Thymus (tissue), 14 donors: ENCODE measurements at places on chromosomes 7 and 10. TPM values are rescaled to one million over a fixed set of nuclear protein-coding genes. Genes with fewer than 3 reads are reported as not detected.
A peak's percentile ranks its signal among the peaks of the same experiment; 100 is the strongest.

- H3K27ac ChIP-seq, result no peak overlapping the region
- no peaks in the 10 kb centered on the region for H3K4me1 ChIP-seq
- no peaks in the 10 kb centered on the region for H3K36me3 ChIP-seq
- no peaks in the 10 kb centered on the region for H3K27me3 ChIP-seq
- DNase-seq, result peak; percentile 29
Observed at GRCh38 chr7:123624527-123625183, 23.0 kb downstream of the ASB15 start.

- no peak overlapping the region for H3K4me3 ChIP-seq
- H3K36me3 ChIP-seq, result no peaks in the 10 kb centered on the region
- H3K4me1 ChIP-seq, result no peaks in the 10 kb centered on the region
- H3K27me3 ChIP-seq, result no peaks in the 10 kb centered on the region
- H3K27ac ChIP-seq, result no peak overlapping the region
Observed at GRCh38 chr7:32140210-32140939, 70.2 kb upstream of the PDE1C start.

- H3K36me3 ChIP-seq, result no peaks in the 10 kb centered on the region
- no peaks in the 10 kb centered on the region for H3K4me1 ChIP-seq
- H3K27me3 ChIP-seq, result no peaks in the 10 kb centered on the region
- no peak for DNase-seq
- no peak overlapping the region for H3K4me3 ChIP-seq
- H3K27ac ChIP-seq, result no peak overlapping the region
Observed at GRCh38 chr10:69466158-69466490, 14.9 kb downstream of the TSPAN15 start.

OR9A2 gene
- total RNA-seq, result not detected

INA gene
- 0.94 TPM for total RNA-seq

DNA sequence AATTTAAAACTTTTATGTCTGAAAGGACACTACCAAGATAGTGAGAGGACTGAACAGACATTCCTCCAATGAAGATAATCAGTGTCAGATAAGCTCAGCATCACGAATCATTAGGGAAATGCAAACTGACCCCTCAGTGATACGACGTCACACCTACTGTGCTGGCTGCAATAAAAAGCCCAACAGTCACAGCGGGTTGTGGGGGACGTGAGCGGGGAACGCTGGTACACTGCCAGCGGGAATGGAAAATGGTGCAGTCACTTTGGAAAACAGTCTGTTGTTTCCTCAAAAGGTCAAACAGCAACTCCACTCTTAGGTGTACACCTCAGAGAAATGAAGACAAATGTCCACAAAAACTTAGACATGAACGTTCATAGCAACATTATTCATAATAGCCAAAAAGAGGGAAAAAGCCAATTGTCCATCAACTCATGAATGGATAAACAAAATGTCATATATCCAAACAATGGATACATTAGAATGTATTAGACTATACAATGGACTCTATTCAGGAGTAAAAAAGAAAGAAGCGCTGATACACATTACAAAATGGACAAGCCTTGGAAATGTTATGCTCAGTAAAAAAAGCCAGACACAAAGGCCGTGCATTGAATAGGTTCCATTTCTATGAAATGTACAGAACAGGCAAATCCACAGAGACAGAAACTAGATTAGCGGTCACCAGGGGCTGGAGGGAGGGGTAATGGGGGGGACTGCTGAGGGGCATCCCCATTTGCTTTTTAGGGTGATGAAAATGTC lies 2.4 kb upstream of the ECHS1 start:
- DNase-seq, result no peak
- no peaks in the 10 kb centered on the region for H3K36me3 ChIP-seq
- peaks cover 7% of the 10 kb centered on the region for H3K4me1 ChIP-seq
- no peak overlapping the region for H3K27ac ChIP-seq
- H3K4me3 ChIP-seq, result no peak overlapping the region

CYP26C1 gene
- total RNA-seq, result 0.28 TPM

TUBB8 gene
- total RNA-seq, result 0.05 TPM

DNA sequence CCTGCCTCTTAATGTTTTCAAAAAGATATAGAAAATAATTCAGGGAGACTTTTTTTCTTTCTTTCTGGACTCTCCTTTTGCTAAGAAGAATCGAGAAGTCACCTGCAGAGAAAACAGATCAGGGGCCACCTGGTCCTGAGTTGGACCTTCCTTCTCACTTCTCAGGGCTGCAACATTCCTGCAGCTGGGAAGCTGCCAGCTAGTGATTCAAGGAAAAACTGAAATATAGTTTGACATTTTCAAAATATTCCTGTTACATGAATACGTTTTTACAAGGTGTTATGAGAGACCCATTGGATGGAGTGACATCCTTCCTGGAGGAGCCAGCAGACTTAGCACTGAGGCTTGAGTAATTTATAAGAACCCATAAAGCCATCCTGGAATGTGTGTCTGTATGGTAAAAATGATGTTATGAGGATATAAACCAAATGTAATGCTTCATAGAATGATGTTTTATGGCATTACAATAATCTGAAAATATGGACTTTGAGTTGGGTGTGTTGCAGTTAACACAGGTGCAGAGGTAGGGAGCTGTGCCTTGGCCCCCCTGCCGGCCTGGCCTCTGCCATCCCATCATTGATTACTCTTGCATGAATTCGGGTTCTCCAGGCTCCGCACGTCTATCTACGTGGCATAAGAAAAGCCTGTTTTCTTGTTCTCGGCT lies 149.7 kb downstream of the PAXIP1 start:
- H3K36me3 ChIP-seq, result no peaks in the 10 kb centered on the region
- no peaks in the 10 kb centered on the region for H3K27me3 ChIP-seq
- no peak for DNase-seq
- H3K4me3 ChIP-seq, result no peak overlapping the region
- H3K4me1 ChIP-seq, result no peaks in the 10 kb centered on the region

DNA sequence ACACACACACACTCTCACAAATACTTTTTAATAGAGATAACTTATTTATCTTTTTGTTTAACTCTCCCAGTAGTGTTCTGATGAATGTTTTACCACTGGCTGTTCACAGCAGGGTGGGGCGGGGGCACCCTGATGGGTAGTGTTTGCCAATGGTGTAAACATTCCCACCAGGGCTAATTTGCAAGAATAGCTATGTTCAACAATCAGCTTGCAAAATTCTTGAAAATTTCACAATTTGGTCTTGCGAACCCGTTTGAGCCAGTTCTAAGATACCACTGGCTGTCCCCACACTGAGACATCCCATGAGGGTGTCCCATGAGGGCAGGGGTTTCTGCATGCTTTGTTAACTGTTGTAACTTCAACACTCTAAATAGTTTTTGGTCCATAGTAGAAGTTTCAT lies 348.5 kb downstream of the CXCL12 start:
- no peaks in the 10 kb centered on the region for H3K4me1 ChIP-seq
- H3K27me3 ChIP-seq, result no peaks in the 10 kb centered on the region
- no peak overlapping the region for H3K4me3 ChIP-seq
- no peaks in the 10 kb centered on the region for H3K36me3 ChIP-seq
- no peak for DNase-seq
- H3K27ac ChIP-seq, result no peak overlapping the region

EMX2 gene
- total RNA-seq, result 0.09 TPM

CC2D2B gene
- total RNA-seq, result 0.33 TPM

DNA sequence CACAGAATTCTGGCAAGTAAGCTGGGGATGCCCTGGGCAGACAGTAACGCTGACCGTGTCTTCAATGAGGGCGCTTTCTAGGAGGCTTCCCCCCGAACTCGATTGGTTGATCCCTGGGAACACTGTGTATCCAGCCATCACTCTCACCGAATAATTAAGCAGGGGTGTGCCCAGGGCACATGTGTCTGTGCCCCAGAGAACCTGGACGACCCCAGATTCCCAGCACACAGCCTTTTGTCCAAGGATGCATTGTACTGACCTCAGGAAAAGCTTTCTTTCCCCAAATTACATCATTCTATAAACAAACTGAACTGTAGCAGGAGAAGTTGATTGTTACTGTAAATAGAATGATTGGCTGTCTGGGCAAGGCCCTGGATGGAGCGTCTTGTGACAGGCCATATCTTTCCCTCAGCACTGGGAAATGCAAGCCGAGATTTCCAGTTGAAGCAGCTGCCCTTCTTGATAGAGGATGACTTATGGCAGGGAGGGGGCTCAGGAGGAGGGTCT lies 6.6 kb upstream of the DEPP1 start:
- H3K27ac ChIP-seq, result no peak overlapping the region
- H3K36me3 ChIP-seq, result no peaks in the 10 kb centered on the region
- no peaks in the 10 kb centered on the region for H3K4me1 ChIP-seq
- no peaks in the 10 kb centered on the region for H3K27me3 ChIP-seq
- DNase-seq, result no peak

DNA sequence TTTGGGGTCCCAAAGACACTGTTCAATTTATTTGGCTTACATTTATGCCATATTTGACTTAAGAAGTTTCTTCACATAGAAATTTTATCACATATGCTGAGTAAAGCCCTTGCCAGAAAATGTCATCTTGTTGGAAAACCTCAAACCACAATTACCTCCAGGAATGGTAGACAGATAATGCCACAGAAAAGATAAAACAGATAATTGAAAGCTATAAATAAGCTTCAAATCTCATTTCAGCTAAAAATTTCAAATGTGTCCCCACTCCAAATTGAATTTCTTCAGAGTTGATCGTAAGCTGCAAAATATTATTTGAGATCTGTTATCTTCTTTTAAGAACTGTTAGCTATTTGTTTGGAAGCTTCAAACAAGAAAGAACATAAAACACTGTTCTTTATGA lies 176.4 kb upstream of the PTN start:
- H3K36me3 ChIP-seq, result no peaks in the 10 kb centered on the region
- no peak overlapping the region for H3K27ac ChIP-seq
- H3K27me3 ChIP-seq, result no peaks in the 10 kb centered on the region
- H3K4me1 ChIP-seq, result no peaks in the 10 kb centered on the region

DNA sequence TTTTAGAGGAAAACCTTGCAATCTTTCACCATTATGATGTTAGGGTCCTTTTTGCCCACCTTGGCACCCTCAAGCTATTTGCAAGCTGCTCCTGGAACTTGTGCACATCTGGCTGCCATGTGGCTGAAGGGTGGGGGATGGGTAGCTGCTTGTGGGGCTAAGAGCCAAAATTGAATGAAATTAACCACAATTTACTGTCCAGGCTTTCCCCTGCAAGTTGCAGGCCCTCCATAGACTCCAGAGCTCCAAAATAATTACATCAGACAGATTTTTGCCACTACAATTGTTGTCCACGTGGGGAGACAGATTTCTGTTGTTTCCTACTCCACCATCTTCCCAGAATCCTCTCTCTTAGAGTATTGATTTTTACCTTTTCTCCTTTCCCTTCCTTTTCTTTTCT lies 19.1 kb downstream of the PI4K2A start:
- DNase-seq, result no peak
- H3K27ac ChIP-seq, result no peak overlapping the region
- H3K4me3 ChIP-seq, result no peak overlapping the region
- H3K4me1 ChIP-seq, result no peaks in the 10 kb centered on the region
- peaks cover 23% of the 10 kb centered on the region for H3K36me3 ChIP-seq

EN2 gene
- total RNA-seq, result under 0.01 TPM

GRCh38 chr7:151686016-151686766 lies 166.5 kb upstream of the RHEB start:
- H3K27me3 ChIP-seq, result no peaks in the 10 kb centered on the region
- no peaks in the 10 kb centered on the region for H3K36me3 ChIP-seq
- H3K4me3 ChIP-seq, result no peak overlapping the region
- H3K27ac ChIP-seq, result no peak overlapping the region
- H3K4me1 ChIP-seq, result peaks cover 4% of the 10 kb centered on the region

DNA sequence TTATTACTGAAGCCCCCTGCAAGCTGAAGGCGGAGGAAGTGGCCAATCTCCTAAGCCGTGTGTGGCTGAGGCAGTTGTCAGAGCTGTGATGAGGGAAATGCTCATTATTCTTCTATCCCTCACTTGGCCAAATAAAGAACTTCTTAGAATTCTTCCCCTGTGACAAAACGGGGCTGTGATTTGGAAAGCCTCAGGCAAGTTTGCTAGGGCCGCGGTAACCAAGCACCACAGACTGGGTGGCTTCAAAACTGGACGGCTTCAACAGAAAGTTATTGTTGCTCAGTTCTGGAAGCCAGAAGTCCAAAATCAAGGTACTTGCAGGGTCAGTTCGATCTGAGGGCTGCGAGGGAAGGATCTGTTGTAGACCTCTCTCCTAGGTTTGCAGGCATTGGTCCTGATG lies 72.3 kb upstream of the STEAP1B start:
- H3K4me3 ChIP-seq, result no peak overlapping the region
- no peak for DNase-seq
- no peak overlapping the region for H3K27ac ChIP-seq

DNA sequence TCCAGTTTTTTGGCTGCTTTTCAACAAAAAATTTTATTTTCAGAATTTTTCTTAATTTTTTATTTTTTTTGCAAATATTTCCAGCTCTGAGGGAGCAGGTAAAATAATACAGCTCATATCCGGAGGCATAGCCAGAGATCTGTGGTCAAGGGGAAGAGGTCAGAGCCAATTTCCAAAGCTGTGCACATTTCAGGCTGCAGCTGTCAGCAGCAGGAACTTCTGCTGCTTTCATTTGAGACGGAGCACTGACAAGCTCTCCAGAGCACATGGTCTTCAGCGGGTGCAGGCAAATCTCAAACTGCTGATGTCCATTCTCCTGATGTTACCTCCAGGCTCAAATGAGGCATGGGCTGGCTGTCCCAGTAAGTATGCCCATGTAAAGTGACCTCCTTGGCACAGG lies 31.1 kb downstream of the SLC26A4 start:
- no peak for DNase-seq
- no peaks in the 10 kb centered on the region for H3K36me3 ChIP-seq
- H3K27me3 ChIP-seq, result no peaks in the 10 kb centered on the region
- no peaks in the 10 kb centered on the region for H3K4me1 ChIP-seq
- H3K4me3 ChIP-seq, result no peak overlapping the region

UCN3 gene
- 0.19 TPM for total RNA-seq

KCNH2 gene
- 2.3 TPM for total RNA-seq

HOXA9 gene
- total RNA-seq, result 1.5 TPM

MMP21 gene
- total RNA-seq, result not detected

DNA sequence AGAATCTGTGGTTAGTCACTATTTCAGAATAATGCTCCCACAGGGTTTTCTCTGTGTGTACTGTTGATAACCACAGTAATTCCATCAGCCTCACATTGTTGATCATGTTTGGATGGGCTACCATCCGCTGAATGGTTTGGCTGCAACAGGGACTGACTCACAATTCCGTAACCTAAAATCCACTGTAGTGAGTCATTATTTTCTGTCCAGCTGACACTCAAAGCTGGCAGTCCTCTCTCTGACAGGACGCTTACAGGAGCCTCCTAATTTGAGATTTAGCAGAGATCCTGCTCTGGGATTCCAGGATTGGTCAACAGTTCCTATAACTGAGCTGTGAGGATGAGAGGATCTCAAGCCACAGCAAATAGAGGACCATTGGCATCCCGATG lies 32.7 kb downstream of the VWA2 start:
- no peaks in the 10 kb centered on the region for H3K27me3 ChIP-seq
- H3K27ac ChIP-seq, result peak overlapping the region; percentile 43
- DNase-seq, result no peak
- H3K4me1 ChIP-seq, result peaks cover 2% of the 10 kb centered on the region
- H3K4me3 ChIP-seq, result no peak overlapping the region

GRCh38 chr7:135232087-135232486 lies 1.6 kb upstream of the STRA8 start:
- H3K4me1 ChIP-seq, result no peaks in the 10 kb centered on the region
- H3K4me3 ChIP-seq, result no peak overlapping the region

WDR37 gene
- 8.5 TPM for total RNA-seq

- H3K27ac ChIP-seq, result no peak overlapping the region
- no peak overlapping the region for H3K4me3 ChIP-seq
- no peak for DNase-seq
- H3K4me1 ChIP-seq, result peaks cover 17% of the 10 kb centered on the region
- no peaks in the 10 kb centered on the region for H3K36me3 ChIP-seq
Observed at GRCh38 chr7:74032191-74032490, 4.2 kb downstream of the ELN start.
